ENCODE measurements at places on chromosomes 2 and 18. TPM values are rescaled to one million over a fixed set of nuclear protein-coding genes. Genes with fewer than 3 reads are reported as not detected.
A peak's percentile ranks its signal among the peaks of the same experiment; 100 is the strongest.

DNA sequence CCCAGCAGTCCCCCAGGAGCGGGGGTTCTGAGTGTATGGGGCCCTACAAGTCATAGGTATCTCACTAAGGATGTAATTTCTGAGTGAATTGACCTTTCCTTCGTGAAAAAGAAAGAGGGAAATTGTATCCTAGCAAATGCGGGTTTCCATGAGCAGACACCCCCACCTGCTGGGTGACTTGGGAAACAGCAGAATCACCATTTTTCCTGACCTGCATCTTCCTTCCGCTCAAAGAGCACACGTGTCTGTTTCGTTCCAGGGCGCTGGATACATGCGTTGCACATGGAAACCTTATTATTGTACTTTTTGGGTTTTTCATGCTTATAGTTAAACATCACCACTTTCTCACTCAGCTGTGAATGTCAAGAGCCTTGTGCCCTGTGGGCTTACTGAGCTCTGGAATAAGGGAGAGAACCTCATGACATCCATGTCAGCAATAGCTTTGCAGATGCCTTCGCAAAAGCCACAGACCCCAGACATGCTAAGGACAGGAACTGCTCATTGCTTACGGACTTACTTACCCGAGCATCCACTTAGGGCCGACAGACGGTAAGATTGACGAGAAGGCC is 132.8 kb downstream of the TPO start:
- peak; percentile 69 for DNase-seq

DNA sequence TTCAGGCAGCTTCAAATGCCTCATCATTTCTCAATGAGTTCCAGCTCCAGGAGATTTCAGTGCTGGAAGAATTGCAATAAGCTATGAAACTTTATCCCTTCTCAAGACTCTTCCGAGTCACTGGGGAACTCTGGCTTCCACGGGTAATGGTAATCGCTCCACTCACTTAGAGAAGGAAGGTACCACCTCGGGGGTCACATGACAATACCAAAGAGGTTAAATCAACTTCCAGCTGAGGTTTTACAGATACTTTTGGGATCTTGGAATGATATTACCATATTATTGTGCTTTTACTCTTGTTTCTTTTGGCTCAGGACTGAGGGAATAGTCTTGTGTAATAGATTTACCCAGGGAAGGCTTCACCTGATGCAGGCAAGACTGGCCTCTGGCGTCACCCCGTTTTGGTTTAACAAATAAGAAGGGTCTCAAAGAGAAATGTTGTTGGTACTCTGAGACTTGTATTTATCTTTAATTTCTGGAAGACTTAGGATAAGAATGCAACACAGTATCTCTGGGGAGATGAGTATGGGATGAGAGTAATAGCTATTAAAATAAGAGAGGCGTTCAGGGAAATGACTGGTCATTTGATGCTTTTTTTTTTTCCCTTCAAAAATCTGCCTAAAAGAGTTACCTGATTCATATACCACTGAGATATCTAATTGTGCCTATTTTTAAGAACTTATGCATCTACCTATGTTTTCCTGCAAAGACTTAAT is 316.9 kb upstream of the ZEB2 start:
- no peak for DNase-seq

KIF1A gene
- 0.50 TPM for total RNA-seq

TDRD15 gene
- total RNA-seq, result 0.16 TPM

- no peak for DNase-seq
These were observed 50.0 kb downstream of the HDLBP start for GRCh38 chr2:241265506-241265905.

GRCh38 chr18:53148123-53148522 is 808.1 kb downstream of the DCC start:
- no peak for DNase-seq

UGT1A7 gene
- total RNA-seq, result not detected

DNA sequence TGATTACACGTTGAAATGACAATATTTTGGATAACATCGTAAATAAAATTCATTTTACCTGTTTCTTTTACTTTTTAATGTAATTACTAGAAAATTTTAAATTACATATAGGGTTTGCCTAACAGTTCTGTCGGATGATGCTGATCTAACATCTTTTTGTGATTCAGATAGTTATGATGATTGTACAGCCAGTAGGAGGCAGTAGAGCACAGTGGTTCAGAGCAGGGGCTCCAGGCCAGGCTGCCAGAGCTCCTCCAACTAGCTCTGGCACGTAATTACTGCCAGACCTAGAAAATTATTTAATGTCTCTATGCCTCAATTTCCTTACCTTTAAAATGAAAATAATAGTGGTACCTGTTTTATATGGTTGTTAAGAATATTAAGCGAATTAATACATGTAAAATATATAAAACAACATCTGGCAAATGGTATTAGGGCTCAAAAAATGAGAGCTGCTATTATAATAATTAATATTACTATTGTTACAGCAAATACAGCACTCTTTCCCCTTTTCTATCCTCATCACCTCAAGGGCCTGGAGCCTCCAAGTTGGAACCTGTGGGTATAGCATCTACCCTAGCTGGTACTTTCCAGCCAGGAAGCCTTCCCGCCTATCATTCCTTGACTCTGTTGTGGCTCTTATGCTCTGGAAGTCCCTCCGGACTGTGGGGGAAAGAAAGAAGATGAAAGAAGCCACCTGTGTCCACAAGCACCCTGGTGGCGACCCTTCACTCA is 47.7 kb upstream of the PLA2R1 start:
- DNase-seq, result peak; percentile 87

GRCh38 chr2:131035112-131035825 is 58.0 kb downstream of the FAM168B start:
- no peak for DNase-seq

DNA sequence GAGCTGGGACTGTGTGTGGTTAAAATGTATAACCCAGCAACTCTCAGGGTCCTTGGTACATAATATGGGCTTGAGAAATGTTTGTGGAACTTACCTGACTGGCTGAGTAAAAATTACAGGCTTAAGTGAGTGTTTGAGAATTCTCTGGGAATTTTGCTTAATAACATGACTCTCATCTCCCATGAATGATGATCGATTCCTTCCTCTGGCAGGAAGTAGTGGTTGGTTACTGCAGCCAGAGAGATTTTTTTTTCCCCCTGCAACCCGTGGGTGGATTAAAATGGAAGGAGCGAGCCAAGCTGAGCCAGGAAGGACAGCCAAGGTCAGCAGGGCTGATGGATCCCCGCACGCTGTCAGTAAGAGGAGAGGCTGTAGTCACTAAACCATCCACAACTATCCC is 40.6 kb upstream of the RFX8 start:
- DNase-seq, result no peak

DNA sequence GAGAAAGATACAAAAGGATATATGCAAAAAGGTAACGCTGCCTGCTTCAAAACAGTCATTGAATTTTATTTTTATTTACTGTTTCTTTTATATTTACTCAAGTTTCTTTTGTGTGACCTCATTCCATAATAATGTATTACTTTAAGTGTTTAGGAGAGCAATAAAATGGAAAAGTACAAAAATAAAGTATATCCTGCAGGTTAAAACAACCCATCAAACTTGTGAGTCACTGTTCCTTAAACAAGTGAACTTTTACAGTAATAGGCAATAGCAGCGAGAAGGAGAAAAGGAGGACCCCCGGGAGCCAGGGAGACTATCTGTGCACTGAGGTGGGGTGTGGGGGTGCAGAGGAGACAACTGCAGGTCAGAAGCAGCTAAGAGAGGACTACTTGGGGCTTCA is 124.5 kb downstream of the EN1 start:
- no peak for DNase-seq

DNA sequence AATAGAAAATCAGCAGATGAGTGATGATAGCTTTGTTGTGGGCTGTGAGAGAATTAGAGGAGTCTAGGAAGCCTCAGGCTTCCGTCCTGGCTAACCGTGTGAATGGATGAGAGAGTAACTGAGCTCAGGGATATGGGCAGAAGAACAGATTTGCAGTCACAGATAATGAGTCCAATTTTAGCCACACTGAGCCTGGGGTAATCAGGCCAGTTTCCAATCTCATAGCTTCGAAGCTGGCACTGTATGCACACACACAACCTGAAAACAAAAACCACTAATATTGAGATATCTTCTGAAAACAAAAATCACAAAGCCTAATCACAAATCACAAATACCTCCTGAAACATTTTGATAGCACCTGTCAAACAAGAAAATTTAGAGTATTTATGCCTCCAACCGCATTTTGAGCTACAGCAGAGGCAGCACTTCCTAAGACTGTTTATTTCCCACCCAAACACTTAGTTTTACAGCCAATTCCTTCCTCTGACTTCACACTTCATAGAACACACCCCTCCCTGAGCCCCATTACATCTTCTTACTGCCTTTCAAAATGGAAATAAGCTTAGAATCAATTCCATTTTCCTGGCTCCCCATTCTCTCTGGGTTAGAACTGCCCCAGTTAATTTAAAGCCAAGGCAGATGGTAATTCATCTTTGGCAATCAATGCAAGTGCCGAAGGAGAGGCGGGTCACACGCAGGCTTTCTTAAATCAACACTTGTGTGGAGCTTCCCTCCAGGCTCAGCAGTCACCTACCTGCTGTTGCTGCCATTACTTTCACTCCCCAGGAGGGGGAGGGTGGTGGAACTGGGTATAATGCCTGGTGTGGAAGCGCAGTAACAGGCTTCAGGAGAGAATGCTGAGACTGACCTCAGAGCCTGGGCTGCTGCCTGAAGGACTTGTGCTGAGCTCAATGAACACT is 18.9 kb downstream of the TTR start:
- DNase-seq, result peak; percentile 55

COL4A3 gene
- total RNA-seq, result not detected

STK16 gene
- 22.6 TPM for total RNA-seq

DNA sequence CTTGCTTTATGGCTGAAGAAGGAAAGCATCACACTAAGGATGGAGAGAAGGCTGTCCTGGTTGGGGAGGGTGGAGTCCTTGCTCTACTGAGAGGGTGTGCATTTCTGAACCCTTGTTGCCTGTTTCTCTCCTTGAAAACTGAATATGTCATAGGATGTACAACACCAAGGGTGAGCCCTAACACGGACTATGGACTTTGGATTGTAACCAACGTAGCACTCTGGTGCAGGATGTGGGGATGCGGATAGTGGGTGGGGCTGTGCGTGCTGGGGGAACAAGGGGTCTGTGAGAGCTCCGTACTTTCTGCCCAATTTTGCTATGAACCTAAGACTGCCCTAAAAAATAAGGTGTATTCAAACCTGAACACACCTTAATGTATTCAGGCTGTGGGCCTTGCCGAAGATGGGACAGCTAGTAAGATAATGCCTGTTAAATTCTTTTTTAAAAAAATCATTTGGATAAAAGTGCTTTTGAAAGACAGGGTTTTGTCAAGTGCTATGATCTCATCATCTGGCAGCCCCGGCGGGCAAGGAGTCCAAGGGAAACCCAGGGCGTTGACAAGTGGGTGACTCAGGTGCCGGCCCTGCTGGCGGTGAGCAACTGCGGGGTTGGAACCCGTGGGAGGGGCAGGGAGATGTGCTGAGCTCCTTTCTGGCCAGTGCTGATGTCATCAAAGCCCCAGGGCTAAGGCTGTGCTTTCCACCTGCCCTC is 54.0 kb downstream of the GATA6 start:
- DNase-seq, result no peak

DNA sequence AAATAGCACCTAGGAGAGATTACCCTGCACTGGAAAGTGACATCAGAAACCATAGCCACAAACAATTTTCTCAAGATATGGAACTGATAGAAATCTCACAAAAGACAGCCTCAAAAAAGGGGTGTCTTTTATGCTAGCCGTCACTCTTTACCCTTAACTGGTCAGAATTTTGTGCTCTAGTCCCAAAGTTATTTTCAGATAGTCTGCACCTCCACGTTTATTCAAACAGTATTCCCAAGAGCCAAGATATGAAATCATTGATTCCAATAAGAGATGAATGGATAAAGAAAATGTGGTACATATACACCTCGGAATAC is 23.5 kb upstream of the PMAIP1 start:
- DNase-seq, result no peak

GRCh38 chr2:103921161-103921560 is 932.8 kb upstream of the POU3F3 start:
- no peak for DNase-seq

DNA sequence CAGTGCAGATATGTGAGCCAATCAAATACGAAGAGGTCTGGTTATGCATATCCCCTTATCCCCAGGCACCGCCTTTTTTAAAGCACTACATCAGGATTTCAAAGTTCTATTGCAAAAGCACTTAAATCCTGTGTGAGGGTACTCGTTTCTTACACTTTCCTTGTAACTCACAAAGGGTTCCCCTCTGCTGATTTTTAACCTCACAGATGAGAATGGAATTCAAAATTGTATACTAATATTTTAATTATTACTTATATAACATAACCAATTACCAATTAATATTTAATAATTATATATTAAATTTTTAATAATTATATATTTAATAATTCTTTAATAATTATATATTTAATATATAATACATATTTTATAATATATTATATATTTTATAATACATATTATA is 126.2 kb upstream of the MAPRE2 start:
- DNase-seq, result no peak

- no peak for DNase-seq
These were observed 243.6 kb downstream of the HDAC4 start for GRCh38 chr2:239157269-239157668.

DNA sequence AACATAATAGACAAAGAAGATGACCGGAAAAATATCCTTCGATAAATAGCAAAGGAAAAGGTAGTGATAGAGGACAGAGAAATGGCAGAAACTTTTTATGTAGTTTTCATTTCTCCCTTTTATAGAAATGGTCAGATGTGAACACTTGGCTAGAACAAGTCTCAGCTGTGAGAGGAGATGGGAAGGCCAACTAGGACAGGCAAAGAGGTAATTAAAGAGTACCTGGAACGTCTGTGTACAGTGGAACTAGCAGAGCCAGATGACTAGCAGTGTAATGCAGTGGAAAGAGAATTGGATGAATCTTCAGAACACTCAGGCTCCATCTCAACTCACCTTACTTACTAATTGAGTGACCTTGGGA is 69.2 kb downstream of the NABP1 start:
- DNase-seq, result no peak

IDH1 gene
- 474 TPM for total RNA-seq

- DNase-seq, result no peak
These were observed 81.8 kb upstream of the RBMS1 start for GRCh38 chr2:160575368-160575767.

DNA sequence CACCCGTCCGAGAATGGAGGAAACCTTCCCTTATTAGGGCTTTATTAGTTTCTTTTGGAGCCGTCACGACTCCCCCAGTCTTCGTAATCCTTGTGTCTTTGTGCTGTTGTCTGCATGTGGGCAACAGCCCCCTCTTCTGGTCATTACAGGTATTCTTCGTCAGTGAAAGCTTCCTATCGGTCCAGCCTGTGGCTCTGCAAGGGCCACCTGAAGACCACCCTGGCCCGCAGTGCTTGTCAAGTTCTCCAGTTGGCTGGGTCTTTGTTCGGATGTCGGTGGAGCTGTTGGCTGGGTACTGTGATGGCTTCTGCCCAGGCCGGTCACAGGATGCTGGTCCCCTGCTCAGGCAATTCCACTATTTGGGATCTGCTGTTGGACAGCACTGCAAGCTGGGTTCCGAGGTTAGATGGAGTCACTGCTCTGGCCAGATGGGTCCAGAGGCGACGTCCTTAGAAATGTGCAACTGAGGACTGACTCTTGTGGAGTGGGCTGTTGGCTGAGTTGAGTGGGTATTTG is 19.2 kb downstream of the E2F6 start:
- peak; percentile 74 for DNase-seq

CCL20 gene
- total RNA-seq, result 0.96 TPM

Data from SK-MEL-5 (cell line).